ENCODE measurements at places on chromosomes 2 and 18.

DNA sequence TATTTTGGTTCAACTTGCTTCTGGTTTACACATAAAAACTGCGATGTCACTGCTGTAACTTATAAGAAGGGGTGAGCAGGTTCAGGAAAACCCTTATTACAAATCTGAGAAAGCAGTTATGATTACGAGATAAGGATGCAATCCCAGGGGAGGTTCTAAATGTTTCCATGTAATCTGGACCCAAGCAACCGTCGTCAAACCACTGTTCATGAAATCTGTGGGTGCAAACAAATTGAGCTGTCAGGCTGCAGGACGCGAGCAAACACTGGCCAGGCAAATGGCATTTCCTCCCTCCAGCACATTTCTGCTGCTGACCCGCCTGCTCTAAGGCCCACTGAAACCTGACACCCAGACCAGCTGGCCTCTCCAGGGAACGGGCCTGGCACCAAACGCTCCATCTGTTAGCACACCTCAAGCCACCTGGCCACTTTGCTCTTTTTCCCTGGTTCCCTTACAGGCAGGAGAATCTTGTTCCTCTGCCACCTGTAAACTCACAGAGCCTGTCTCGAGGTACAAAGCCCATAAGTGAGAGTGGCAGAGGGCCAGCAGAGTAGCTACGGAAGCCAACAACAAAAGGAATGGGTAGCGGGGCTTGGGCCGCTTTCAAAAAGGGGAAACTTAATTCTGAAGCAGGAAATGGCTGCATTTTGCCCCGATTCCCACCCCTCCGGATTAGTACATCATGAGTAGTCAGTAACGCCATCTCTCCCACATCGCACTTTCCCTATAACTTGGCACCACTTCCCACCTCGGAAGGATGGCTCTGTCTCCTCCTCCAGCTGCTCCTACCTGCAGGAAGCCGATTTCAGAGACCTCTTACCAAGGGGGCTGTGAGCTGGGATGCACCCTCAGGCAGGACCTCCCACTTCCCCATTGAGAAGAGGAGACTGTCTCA lies 26.5 kb downstream of the CRACDL start:
- DNase-seq = no peak

- no peak for DNase-seq
Observed at GRCh38 chr2:134819334-134819733, 19.1 kb upstream of the ACMSD start.

GRCh38 chr2:17388798-17389197 lies 129.4 kb downstream of the RAD51AP2 start:
- DNase-seq = no peak

- DNase-seq = no peak
Observed at GRCh38 chr2:219362524-219363164, 25.1 kb downstream of the DNPEP start.

DNA sequence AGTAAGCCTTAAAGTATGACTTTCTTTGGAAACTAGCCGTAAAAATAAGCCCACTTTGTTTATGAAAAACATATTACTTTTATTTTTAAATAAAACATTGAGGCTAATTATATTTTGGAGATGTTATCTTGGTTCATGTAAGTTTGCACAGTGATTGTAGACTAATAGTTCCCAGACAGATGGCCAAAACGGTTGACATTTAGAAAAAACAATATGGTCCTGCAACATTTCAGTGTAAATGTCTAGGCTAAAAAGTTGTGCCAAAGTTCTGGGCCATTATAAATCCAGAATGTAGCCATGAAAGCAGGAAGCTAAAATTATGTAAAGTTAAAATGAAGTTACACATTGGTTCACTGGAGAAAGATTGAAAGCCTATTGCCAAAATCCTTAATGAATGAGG lies 43.6 kb downstream of the SLC5A7 start:
- DNase-seq = no peak

DNA sequence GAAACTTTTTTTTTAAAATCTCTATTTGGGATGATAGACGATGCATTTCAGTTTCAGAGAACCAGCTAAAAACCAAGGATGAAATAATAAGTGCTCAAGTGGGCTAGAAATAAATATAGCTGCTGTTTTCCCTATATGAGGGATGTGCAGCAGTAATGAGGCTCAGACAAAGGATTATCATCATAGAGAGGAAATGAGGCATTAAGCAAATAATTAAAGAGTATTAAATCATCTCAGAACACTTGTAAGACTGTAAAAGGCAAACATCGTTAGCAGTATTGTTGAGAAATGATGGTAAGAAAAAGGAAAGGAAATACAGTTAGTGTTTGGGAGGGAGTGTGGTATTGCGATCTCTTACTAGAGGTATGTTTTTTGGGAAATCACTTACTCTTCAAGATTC lies 233.5 kb downstream of the TGIF1 start:
- DNase-seq = no peak

- DNase-seq = no peak
Observed at GRCh38 chr2:119212139-119212800, 11.4 kb upstream of the STEAP3 start.

GRCh38 chr2:1782514-1782913 lies 38.2 kb upstream of the PXDN start:
- no peak for DNase-seq

- DNase-seq = no peak
Observed at GRCh38 chr18:35141077-35141476, 99.8 kb upstream of the ZNF397 start.

DNA sequence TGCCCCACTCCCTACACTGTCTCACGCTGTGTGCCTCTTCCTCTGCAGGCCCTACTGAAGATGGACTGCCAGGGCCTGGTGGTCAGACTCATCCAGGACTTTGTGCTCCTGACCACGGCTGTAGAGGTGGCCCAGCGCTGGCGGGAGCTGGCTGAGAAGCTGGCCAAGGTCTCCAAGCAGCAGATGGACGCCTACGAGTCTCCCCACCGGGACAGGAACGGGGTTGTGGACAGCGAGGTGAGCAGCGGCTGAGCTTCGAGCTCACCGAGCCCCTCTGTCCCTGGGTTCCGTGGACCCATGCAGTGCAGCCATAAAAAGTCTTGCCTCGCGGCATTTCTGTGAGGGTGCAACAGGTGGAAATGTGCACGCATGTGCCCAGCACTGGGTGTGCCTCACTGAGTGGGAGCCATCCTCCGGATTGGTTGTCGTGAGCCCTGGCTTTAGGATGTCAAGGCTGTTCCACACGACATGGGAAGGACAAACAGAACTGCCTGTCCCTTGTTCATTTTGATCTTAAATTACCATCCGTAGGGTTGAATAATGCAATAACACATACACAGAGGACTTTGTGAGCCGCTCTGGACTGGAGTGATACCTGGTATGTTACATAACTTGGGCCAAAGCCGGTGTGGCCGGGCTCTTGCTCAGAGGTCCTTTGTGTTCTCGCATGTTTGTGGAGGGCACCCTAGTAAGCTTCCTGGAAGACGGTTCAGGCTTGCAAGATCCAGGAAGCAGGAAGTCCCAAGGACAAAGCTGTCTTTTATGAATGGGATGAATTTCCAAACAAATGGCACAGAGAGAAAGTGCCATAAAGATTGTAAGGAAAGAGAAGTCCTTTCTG lies 100.9 kb downstream of the SH3BP4 start:
- no peak for DNase-seq

DNA sequence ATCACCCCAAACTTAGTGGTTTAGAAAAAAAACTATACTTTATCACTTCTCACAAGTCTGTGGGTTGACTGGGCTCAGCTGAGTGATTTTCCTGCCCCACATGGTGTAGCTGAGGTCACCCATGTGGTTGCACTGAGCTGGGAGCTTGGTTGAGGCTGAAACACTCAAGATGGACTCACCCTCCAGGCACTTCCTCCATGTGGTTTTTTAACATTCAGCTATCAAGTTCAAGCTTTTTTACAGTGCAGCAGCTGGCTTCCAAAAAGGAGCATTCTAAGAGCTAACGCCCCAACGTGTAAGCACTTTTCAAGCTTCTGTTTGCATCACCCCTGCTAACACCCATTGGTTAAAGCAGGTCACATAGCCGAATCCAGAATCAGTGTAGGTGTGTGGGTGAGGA lies 105.9 kb upstream of the CREB1 start:
- peak; percentile 45 for DNase-seq

DNA sequence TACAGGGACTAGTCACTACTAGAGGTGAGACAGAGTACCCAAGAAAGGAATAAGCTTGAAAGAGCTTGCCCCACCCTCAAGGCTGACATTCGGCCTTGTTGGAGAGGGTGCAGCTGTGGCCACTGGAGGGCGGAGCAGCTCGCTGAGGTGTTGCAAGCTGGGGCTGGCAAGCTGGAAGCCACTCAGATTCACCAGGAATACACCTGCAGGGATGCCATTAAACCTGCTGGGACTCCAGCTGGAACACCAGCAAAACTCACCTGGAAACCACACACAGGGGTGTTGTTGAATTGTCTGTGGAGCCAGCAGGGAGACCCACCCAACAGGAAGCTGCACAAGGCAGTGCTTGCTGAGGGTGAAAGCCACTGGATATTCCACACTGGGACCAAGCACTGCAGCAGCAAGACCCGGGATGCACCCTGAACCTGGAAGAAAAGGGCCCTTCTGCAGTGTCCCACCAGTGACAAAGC lies 26.1 kb downstream of the KCTD18 start:
- DNase-seq = peak; percentile 67

- DNase-seq = no peak
Observed at GRCh38 chr2:228575897-228576296, 394.4 kb upstream of the SPHKAP start.

DNA sequence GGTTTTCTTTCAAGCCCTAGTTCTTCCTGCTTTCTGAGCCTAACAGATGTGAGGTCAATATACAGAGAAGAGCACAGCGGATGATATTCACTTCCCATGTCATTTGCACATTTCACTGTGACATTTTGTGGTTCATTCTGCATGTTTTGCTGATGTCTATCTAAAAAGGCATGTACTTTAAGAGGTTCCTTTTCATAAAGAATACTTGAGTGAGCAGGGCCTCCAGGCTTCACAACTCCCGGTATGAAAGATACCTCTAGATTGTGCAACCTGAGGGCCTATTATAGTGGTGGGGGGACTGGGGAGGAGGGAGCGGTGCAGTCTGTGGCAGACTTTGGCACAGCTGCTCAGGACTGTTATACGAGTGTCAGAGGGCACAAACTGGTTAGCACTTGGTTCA lies 54.6 kb downstream of the CPO start:
- DNase-seq = no peak

- DNase-seq = no peak
Observed at GRCh38 chr2:65639156-65639864, 206.9 kb upstream of the SPRED2 start.

GRCh38 chr2:33530690-33531548 lies 54.5 kb downstream of the RASGRP3 start:
- DNase-seq = no peak

DNA sequence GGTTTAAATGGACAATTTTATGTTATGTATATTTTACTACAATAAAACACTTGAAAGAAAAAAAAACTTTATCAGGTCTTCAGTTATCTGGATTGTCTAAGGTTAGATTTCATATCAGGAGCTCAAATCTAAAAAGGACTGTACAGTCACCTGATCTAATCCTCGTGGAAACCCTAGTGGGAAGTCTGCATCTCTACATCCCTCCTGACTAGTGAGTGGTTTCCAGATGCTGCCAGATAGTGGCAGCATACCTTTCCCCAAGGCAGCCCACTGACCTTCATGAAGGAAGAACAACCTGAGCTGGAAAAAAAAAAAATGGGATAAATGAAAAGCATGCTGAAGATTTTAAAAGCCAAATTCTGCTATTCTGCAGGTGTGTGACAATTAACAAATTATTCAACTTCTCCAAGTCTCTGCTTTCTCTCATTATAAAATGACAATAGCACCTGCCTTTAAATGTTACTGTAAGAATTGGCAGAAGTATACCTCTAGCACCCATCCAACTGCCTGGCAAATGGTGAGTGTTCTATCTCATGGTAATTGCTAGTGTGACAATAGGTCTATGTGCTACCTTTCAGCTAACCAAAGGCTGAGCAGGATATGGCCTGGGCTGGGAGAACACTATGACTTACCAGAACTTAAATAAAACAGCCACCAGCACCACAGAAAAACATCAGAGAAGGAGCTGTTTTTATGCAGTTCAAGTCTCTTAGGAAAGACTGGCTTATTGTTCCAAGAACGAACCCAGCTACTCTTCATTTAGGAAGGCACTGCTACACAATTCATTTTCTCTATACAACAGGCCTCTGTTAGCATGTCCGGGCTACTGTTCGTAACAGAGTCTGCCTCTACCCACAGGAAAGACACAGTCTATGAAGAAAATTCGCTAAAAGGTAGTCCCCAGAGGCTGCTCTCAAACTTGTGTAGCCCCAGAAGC lies 8.6 kb downstream of the CLASP1 start:
- no peak for DNase-seq

DNA sequence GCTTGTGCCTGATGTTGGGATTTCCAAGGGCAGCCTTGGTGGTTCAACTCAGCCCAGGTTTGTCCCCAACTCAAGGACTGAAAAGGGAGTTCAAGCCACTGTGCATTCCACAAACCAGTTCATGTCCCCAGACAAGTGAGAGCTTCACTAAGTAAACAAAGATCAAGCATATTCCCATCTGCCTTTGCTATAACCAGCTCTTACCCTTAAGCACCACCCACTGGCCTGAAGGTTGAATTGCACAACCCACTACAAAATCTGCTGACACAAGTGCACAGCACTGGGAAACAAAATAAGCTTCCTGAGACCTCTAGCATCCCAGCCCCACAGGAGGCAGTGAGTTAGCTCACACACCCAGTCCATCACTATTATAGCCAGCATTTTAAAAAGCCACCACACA lies 516.7 kb downstream of the NR4A2 start:
- DNase-seq = peak; percentile 12

DNA sequence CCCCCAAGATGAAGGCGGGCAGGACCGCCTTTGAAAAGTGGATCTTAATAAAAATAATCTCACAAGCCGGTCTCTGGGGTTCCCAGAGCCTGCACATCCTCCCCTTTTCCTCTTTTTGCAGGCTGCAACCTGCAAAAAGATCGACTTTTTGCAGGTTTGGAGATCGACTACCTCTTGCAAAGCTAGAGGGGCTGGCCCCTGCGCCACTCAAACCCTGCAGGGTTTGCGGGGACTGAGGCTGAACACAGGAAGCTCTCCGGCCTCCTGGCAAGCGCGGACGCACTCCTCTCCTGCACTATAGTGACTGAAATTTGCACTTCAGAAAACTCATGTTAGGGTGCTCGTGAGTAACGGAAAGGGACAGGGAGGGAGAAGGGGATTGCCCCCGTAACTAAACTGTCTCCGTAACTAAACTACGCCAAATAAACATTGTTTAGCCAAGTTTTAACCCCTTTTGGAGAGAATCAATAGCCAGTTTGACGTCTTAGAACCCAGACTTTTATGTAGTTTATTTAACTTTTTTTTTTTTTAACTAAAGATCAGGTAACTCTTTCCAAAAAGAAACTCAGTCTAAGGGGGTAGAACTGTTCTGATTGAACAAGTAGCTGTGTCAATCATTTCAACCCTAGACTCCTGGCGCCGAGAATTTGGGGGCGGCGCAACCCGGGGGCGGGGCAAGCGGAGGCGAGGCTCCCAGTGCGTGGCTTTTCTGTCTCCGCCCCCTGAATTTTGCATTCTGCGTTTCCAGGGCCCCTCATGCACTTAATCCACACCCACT lies 2.5 kb downstream of the IGFBP5 start:
- peak; percentile 77 for DNase-seq

GRCh38 chr18:12552879-12553242 lies 105.0 kb downstream of the SPIRE1 start:
- no peak for DNase-seq

GRCh38 chr2:135227386-135227785 lies 175.3 kb downstream of the RAB3GAP1 start:
- no peak for DNase-seq

GRCh38 chr2:15863089-15863488 lies 77.3 kb upstream of the MYCN start:
- no peak for DNase-seq

- DNase-seq = no peak
Observed at GRCh38 chr18:25310045-25310444, 41.9 kb downstream of the ZNF521 start.
